ENCODE measurements at places on chromosomes 3 and 15.

- no peak for DNase-seq
Observed at GRCh38 chr3:126533506-126533905, 9.6 kb downstream of the CHST13 start.

DNA sequence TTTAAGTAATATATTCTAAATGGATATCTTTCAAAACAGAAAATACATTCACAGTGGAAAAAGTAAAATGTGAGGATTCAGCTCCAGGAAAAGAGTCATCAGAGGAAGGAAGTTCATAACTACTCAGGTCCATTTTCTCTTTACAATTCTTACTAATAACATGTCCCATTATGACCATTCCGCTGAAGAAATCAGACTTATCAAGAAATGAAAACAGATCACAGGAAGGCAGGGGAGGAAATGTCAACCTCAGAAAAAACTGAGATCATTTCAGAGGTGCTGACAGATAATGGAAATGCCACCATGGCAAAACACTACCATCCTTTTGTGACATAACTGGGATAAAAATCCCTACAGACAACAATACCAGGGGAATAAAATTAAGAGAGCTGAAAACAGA is 139.5 kb downstream of the MAGI1 start:
- no peak for DNase-seq

GRCh38 chr15:74869726-74870407 is 3.3 kb downstream of the SCAMP2 start:
- no peak for DNase-seq

GRCh38 chr3:36303286-36303685 is 77.0 kb upstream of the STAC start:
- DNase-seq, result no peak

DNA sequence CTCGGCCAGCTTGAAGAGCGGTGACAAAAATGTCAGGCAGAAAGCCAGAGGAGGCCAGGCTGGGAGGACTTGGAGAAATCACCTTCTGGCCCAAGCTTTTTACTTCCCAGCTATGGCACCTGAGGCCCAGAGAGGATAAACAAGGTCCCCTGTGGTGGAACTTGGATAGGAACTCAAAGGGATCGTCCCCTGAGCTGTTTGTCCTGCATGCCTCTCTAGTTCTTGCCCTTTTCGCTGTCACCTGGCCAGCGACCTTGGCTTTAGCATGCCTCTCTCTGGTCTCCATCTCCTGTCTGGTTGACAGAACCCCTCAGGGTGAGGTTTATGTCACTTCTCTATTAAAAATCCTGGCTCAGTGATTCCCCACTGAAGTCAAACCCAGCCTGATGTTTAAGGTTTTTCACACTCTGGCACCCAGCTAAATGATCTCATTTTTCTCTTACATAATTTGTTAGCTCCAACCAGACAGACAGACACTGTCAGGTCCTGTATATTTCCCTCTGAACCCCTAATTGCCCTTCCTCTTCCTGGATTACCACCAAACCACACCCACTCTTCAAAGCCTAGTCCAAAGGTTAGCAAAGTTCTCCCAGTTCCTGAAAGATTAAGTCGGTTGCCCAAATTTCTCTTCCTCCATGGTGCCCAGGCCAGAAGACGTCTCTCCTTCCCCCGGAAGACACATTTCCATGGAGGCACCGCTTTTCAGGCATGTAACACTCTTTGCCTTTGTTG is 169.1 kb downstream of the FAM43A start:
- no peak for DNase-seq

- no peak for DNase-seq
Observed at GRCh38 chr15:57667171-57667849, 39.2 kb upstream of the POLR2M start.

GRCh38 chr3:106510206-106510605 is 641.4 kb upstream of the CBLB start:
- DNase-seq, result no peak

DNA sequence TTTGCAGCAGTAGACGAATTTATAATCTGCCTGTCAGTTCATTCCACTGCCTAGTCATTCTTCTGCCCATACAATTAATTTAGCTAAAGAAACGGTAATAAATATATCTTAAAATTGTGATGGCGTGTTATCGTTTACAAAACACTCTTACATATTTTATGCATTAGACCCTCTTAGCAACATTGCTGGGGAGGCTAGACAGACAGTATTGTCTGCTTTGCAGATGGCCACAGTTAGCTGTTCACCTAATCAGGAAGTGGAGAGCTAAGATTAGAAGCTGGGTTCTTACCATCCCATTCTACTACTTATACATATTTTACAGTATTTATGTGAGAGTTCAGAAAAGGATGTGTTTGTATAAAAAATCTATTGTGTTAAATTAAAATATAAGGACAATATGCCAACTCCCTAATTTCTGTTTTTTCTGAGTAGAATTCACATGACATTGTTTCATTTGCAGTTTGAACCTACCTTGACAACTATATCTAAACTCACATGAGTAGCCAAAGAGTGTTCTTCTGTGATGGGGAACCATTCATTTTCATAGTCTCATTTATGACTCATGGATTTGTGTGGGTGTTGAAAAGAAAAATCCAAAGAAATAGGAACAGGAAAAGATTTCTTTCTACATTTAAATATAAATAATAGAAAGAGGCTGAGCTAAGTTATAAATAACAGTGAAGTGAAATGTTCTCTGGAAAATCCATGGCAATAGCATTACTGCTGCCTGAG is 41.7 kb upstream of the C3orf80 start:
- no peak for DNase-seq

DNA sequence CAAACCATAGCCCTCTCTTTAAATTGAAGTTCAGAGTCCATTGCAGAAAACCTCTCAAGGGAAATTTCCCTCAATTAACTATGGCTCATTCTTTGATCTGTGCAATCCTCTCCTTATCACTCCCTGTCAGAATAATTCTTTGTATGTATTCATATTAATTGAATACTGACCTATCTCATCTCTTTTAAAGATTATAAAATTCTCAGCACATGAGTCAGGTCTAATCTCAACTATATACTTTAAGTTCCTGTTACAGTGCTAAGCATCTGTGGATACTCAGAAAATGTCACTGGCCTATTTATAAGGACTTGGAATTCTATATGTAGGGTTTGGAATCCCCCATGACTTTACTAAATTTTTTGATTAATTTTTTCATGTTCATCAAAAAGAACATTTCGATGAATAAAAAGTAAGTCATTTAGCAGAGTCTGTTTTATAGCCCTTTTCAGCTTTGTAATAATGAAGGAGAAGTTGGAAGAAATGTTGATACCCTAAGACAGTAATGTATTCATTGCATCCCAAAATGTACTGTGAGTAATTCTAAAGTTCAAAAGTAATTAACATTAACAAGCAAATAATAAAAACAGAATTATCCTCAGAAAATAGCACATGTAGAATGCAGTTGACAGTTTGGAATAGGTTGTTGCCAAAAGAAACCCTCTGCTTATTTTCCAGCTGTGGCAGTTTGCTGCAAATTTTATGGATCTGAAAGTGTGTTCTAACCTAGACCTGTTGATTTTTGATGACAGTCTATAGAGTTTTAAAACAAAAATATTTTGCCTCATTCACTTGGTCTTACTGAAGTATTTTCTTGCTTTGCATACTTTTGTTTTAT is 503.4 kb upstream of the CBLB start:
- no peak for DNase-seq

DNA sequence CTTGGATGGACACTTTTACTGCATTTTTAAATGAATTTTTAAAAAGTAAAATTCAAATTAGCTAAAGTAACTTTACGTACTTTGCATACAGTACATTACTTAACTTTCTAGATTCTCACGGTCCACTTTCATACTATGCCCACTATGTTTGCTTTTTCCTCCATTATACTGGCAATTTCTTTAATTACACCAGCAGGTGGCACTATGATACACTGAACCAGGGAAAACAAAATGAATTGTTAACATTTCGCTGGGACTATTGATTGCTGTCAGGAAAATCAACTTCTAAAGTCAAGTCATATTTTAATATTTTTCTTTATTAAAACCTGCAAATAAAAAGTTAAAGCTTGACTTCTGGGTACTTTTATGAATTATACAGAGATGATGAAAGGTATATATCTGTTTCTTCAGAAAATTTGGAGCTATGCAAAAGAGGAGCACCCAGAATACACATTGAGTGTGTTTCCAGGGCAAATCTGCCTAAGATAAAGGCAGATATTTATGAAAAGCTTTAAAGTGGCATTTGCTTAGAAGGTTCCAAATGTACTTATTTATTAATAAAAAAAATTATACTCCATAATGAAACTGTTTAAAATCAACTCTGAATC is 21.8 kb upstream of the POU1F1 start:
- DNase-seq, result no peak

GRCh38 chr15:71115567-71116351 is 488 bp downstream of the THSD4 start:
- no peak for DNase-seq

GRCh38 chr3:149247008-149247710 is 25.5 kb upstream of the CP start:
- DNase-seq, result no peak

- no peak for DNase-seq
Observed at GRCh38 chr3:177357352-177358090, 160.2 kb upstream of the TBL1XR1 start.

- DNase-seq, result no peak
Observed at GRCh38 chr3:139120086-139121056, 75.7 kb upstream of the PRR23C start.

DNA sequence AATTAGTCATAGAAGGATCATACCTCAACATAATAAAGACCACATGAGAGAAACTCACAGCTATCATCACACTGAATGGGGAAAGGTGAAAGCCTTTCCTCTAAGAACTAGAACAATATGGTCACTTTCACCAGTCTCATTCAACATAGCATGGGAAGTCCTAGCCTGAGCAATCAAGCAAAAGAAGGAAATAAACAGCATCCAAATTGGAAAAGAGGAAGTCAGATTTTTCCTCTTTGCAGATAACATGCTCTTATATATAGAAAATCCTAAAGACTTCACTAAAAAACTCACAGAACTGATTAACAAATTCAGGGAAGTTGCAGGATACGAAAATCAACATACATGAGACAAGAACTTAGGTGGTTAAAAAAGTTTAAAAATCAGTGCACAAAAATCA is 24.7 kb downstream of the MAP3K13 start:
- DNase-seq, result no peak

DNA sequence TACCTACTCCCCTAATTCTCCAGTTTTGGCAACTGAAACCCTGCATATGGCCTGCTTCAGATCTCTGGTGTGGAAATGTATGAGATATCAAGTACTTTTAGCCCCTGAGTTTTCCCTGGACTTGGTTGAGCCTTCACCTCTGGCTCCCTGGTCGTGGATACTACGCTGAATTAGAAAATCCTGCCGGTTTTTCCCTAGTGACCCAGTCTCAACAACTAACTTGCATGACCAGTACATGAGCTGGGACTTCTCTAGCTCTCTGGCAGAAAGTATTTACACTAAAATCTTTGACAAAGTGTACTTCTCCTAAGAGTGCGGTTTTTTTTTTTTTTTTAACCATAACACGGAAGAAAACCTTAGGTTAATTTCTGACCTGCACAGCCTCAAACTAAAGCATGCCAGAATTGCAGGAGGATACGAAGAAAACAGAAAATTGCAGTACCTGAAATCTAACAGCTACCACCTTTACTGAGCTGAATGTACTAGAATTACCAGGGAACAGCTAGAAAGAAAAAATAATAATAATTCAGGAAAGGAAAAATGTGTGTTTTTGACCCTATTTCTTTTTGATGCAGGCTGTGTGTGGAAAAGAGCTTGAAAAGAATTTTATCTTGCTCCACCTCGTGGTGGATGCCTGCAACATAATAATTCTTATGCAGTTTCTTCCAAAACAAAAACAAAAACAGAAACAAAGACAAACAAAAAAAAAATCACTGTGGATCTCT is 165.6 kb downstream of the GMNC start:
- no peak for DNase-seq

DNA sequence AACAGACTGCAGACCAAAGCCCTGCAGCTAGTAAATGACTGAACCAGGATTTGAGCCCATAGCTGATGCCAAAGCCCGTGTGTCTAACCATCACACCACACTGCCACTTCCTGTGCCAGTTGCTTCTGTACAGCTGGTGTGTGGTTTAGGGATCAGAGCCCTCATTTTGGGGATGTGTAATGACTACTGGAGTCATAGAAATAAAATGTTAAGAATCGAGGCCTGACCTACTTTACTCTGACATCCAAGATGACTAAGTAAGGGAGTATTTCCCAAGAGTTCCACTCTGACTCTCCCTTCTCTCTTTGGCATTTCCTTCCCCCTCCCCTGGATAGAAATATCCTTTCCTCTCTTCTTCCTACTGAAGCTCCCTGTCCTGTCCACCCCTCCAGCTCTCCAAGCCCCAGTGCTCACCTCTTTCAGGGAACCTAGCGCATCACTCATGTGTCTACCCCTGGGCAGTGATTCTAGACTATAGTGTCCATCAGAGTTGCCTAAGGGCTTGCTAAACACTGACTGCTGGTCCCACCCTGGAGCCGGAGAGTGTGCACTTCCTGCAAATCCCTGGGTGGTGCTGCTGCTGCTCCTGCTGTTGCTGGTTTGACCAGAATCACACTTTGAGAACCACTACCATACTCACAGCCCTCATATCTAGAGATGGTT is 53.8 kb downstream of the MGLL start:
- DNase-seq, result no peak

GRCh38 chr3:137789236-137789635 is 25.1 kb downstream of the SOX14 start:
- DNase-seq, result no peak

Measured in activated gamma-delta T cell treated with Interleukin-2 at 50 U/mL for 16 hours (primary cell).